ENCODE measurements at places on chromosomes 13 and 19. TPM values are rescaled to one million over a fixed set of nuclear protein-coding genes. Genes with fewer than 3 reads are reported as not detected.

Gene PODNL1
- 0.84 TPM for polyA plus RNA-seq

Gene TUBA3C
- polyA plus RNA-seq, result not detected

Gene POSTN
- 442 TPM for polyA plus RNA-seq

GRCh38 chr19:13055213-13056051, 47.2 kb downstream of the LYL1 start:
- DNase-seq, result no peak

DNA sequence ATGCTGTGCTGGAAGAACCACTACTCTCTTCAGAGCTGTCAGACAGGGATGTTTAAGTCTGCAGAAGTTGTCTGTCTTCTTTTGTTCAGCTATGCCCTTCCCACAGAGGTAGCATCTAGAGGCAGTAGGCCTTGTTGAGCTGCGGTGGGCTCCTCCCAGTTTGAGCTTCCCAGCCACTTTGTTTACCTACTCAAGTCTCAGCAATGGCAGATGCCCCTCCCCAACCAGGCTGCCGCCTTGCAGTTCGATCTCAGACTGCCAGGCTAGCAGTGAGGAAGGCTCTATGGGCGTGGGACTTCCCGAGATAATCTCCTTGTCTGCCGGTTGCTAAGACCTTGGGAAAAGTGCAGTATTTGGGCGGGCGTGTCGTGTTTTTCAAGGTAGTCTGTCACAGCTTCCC, 42.1 kb upstream of the UQCRFS1 start:
- no peak for DNase-seq

DNA sequence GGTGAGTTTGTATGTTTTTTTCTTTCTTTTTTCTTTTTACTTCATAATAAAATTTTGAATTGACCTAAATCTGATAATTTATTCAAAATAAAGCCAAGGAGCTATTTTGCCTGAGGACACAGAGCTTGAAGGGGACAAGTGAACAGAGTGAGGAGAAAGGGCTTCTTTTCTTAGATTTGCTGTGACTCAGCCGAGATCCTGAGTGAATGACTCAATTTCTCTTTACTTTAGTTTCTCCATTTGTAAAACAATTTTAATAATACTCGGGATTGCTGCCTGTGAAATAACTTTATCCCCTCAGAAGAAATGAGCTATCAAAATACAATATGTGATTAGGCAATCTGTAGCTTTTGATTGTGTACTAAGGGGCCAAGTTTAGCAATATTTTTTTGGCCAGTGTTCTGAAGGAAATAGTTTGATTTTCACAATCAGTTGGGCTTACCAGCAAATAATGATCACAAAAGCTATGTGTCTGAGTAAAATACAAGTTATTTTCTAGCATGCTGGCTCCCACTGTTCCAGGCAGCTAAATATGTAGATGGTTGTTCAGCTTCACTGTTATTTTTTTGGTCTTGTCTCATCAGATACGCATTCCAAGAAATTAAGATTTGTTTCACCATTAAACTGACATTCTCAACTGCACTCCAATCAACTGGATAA, 437.5 kb downstream of the FGF9 start:
- no peak for DNase-seq

DNA sequence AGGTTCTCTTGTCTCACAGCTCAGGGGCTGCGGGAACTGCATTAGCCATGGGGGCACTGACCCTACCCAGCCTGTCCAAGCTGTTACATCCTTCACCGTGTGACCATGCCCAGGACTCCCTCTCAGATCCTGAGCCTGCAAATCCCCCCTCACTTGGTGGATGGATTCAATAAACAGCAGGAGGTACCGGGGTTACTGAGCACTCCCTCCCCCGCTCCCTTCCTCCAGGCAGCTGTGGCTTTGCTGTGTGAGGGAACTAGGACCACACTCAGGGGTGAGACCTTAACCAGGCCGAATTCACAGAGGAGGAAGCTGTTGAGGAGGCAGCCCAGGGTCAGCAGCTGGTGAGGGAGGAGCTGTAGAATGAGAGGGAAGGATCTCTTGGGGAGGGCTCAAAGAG, 27.0 kb upstream of the CEACAM1 start:
- DNase-seq, result no peak
